NCI-H446 (cell line): ENCODE measurements at places on chromosomes 11 and 22.

- DNase-seq, result no peak
Measured at GRCh38 chr11:19288256-19288655, 47.5 kb upstream of the E2F8 start.

DNA sequence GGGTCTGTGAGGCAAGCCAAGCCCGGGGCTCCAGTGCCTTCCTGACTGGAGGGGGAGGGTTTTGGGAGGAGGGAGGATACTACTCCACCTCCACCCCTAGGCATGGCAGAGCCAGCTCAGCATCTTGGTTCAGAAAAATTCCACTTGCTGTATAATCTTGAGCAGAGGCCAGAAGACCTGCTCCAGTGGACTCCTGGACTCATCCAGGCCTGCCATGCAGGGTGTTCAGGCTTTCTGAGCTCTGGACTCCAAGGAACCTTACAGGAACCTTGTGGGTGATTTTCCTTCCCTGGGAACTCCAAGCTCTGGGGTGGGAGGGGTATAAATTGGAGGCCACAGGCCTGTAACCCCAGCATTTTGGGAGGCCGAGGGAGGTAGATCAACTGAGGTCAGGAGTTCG lies 9.4 kb downstream of the CSDC2 start:
- no peak for DNase-seq

DNA sequence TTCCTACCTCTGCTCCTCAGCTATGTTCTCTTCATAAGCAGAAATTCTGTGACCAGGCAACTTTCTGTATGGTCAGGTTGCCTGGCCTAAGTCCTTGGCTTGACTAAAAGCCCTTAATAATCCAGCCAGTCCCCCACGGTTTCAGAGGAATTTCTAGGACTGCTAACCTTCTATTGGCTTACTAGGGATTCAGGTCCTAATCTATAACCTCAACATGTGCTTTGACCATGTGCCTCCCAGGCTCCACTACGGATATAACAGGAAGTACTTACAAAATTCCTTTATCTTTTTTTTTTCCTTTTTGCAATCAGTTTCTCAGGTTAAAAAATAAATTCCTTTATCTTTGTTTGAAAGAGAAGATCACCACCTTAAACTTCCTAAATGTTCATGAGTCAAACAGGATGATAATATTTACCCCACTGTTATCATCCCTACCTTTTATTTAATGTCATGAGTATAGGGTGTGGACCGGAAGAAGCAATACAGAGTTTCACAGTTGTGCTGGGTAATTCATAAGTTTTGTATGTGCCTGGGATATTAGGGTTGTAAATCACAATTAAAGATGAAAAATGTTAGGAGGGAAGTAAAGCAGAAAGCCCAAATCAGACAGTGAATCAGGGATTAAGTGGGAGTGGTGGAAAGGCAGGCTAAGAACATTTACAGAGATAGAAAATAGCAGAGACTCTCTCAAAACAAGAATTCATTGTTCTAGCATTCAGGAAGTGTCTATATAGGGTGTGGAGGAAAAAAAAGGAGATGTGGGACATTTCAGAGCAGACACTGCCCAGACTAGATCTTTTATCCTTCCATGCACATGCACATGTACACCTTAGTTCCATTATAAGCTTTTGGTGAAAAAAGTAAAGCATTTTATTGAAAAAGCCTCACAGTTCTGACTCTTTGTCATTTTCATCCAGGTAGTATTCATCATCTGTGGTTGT lies 10.7 kb upstream of the POGLUT3 start:
- no peak for DNase-seq

- DNase-seq, result no peak
Measured at GRCh38 chr11:70027451-70027850, 50.7 kb upstream of the ANO1 start.

GRCh38 chr22:22818861-22819855 lies 68.5 kb upstream of the IGLL5 start:
- DNase-seq, result no peak

DNA sequence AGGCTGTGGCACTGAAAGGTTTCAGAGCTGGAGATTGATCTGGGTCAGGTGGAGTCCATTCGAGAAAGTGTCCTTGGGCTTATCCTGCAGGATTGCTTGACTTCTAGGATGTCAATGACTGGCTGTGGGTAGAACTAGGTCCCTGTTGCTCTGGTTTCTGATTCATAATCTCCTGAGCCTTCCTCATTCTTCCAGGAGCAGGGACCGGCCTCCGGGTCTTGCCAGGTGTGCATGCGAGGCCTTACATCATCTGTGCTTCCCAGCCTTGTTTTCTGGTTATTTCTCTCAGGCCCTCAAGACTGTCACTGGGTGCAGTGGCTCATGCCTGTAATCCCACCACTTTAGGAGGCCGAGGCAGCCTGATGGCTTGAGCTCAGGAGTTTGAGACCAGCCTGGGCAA lies 33.3 kb upstream of the SORL1-AS1 start:
- DNase-seq, result no peak

DNA sequence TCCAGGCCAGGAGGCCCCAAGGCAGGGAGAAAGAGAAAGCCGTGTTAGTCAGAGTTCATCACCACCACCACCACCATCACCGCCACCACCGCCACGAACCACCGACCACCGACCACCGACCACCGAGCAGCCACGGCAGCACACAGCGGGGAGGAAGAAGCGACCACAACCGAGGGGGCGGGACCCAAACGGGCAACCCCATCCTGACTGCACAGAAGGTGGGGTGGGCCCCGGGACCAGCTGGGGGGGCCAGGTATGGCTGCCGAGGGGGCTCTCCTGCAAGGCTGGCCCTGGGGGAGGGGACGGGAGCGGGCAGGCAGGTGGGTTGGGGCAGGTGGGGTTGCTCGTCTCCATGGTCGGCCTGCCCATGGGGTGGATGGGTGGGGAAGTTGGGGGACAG lies 34.2 kb downstream of the SYT7 start:
- DNase-seq, result no peak

GRCh38 chr11:73372375-73372993 lies 3.7 kb upstream of the RELT start:
- no peak for DNase-seq

DNA sequence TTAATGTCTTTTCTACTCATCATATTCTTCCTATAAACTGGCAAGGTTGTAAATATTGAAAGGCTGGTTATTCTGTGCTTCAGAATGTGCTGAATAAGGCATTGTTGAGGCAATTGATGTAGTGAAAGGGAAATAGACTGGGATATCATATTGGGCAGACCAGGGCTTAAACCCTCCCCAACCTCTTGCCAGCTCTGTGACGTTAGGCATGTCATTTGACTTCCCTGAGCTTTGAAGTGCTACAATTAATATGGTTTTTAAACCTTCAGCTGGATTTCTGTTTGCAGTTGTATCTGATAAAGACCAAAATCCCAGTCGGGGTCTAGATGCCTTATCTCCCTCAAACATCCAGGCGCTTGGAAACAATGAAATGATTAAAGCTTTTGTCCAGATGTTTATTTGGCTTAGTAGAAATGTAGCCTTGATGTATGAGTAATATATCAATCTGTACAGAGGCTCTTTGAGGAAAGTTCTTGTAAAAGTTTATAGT lies 208.1 kb downstream of the DBX1 start:
- no peak for DNase-seq

DNA sequence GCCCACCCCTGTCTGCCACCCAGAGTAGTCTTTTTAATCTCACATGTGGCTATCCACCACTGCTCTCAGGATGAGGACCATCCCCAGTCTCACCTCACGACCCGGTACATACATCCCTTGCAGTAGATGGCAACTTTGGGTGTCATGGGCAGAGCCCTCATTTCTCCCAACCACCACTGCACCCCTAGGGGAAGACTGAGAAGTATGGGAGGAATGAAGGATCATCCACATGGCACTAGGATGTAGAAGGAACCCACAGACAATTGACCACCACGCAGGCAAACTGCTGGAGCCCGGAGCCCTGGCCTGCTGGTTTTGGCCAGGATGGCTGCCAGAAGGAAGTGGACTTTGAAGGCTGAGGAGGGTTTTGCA lies 1.9 kb upstream of the SCARF2 start:
- DNase-seq, result no peak

- no peak for DNase-seq
Measured at GRCh38 chr11:45145379-45146071, 914 bp upstream of the PRDM11 start.

DNA sequence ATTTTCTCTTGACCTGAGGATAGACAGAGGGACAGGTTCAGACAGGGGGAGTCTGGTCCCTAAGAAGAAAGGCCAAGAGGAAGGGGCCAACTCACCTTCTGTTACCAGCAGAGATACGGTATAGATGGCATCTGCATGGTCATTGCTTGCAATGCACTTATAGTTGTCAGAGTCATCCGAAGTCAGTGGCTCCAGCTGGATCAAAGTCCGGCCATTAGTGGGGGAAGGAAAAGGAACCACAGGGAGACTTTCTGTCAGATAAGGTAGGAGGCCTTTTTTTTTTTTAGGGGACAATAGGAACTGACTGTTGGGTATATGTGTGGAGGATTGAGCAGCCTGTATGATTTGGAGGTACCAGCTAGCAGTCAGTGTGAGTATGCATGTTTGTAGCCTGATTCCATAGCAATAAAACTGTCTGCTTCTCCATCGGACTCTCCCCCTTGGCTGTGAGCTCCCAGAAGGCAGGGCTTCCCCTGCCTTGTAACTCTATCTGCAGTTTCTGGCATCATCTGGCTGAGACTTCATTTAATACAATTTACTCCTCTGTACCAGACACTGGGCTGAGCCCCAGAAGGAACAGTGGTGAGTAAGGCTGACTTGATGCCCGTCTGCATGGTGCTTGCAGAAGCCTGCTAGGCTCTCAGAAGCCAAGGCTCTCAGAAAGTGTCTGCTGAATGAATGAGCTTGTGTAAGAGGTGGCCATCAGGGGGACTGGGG lies 5.7 kb downstream of the IGSF22 start:
- no peak for DNase-seq

DNA sequence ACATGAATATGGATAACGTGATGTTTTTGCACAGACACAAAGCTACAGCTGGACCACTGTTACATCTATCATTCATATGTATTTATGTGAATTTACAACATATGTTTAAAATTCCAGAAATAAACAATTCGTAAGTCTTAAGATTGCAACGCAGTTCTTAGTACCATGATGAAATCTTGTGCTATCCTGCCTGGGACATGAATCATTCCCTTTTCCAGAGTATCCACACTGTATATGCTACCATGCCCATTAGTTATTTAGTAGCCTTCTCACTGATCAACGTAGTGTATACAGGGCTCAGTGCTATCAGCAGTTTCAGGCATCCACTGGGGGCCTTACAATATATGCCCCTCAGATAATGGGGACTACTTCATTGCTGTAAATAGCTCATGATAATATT lies 4.3 kb downstream of the ATL3 start:
- no peak for DNase-seq
